Left cardiac atrium (tissue), 4 donors: ENCODE measurements at places on chromosomes 1 and 21.

- peak; percentile 21 for DNase-seq
These were observed at the start of gene PDE4B for GRCh38 chr1:65792669-65793358. Gene PDE4B (plus strand): TSS chr1:65792895.

GRCh38 chr1:10438677-10439163 lies 8.5 kb downstream of the CENPS start:
- DNase-seq: no peak

GRCh38 chr1:208007319-208007937 lies 96.5 kb upstream of the CD34 start:
- no peak for DNase-seq

- DNase-seq: peak; percentile 66
These were observed 59.3 kb downstream of the H3-3A start for GRCh38 chr1:226121587-226122400.

- no peak for DNase-seq
These were observed 484.4 kb downstream of the PLA2G4A start for GRCh38 chr1:187313115-187313514.

DNA sequence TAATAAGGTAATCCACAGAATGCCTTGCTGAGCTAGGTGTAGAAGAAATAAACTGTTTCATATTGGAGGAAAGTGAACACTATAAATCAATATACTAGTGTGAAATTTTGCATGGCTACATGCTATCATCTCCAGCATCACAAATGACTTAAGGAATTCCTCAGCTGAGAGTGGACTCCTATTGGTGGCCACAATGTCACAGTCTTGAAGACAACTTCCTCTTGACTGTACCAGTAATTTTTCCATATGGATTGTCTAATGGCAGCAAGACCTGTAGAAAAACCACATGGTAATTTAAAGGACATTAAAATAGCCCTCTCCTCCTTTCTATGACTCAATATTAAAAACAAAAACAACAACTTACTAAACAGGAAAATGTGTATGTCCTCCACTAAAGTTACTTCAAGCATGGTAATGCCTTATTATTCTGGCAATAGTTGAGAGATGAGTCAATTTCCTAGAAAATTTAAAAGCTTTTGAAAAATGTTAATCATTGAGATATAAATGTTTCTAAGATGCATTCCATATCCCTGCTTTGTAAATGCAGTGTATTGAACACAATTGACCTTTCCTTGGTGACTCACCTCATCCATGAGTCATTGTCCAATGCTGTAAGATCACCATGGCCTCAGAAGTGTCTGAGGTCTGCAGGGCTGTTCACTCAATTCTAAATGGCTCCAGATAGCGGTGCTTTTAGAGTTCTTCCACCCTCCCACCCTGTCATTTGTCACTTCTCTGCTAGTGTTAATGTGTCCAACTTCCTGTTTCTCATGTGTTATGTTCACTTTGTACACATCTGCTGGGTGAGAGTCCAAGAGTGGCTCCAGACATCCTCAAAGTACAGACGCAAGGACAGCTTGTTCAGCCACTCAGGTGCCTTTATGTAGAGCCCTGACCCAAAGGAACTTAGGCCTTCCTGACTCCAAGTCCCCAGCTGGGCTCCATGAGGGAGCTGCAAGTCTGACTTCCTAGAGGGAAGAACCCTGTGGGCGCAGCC lies 32.8 kb upstream of the DNASE2B start:
- DNase-seq: no peak

DNA sequence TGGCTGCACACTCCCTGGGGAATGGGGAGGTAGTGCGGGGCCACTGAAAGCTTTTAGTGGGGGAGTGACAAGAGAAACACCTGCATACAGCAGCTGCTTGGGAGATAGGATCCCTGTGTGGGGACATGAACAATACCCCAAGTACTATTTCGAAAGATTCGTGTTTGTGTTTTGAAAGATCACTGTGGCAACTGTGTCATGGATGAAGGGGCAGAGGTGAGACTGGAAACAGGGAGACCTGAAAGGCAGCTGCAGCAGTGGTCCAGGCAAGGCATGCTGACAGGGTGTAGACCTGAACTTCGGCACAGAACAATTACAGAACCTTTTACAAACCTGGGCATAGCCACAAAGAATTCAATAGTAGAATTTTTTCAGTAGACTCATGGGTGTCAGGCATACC lies 32.9 kb downstream of the TENT5C start:
- DNase-seq: no peak

DNA sequence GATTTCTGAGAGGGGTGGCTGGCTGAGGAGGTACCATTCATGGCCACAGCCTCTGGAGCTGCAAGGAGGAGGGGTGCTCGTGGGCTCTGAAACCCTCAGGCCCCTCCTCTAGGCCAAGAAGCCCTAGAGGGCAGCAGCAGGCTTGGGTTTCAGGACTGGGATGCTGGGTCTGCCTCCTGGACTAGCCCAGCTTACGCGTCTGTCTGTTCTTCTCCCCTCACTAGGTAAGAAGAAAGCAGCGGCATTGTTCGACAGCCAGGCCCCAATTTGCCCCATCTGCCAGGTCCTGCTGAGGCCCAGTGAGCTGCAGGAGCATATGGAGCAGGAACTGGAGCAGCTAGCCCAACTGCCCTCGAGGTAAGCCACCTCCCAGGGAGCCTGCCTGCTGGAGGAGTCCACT lies 60.3 kb downstream of the TMEM53 start:
- DNase-seq: no peak

DNA sequence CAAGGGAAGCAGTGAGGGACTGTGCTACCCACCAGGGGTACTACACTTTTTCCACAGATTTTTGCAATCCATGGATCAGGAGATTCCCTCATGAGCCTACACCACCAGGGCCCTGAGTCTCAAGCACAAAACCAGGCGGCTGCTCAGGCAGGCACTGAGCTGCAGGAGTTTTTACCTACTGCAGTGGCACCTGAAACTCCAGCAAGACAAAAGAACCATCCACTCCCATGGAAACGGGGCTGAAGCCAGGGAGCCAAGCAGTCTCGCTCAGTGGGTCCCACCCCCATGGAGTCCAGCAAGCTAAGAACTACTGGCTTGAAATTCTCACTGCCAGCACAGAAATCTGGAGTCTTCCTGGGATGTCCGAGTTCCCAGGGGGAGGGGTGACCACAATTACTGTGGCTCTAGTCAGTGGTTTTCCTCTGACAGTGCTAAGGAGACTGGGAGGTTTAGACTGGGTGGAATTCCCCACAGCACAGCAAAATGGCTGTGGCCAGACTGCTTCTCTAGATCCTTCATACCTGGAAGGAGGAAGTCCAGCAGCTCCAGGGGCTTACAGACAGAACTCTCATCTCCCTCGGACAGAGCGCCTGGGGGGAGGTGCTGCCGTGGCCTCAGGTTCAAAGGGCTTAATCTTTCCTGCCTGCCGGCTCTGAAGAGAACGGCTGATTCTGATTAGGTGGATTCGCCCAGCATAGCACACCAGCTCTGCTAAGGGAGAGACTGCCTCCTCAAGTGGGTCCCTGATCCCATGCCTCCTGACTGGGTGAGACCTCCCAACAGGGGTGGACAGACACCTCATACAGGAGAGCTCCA lies 437.8 kb downstream of the LTN1 start:
- no peak for DNase-seq

GRCh38 chr21:39632796-39633442 lies 20.2 kb downstream of the B3GALT5 start:
- DNase-seq: no peak

DNA sequence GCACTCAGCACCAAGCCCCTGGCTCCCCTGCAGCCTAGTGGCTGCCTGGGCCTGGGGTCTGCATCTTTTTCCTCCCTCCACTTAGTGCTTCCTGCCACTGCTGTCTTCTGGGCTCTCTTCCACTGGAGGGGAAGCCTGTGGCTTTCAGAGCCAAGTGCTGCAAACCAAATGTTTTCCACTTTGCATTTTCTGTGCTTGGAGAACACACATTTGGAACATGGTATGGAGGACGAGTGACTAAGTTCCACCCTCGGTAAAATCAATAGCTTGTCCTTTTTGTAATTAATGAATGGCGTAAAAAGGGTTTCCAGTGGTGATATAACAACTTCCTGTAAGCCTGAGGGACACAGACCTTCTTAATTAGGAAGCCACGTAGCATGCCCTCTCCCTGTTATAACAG lies 10.1 kb upstream of the GPR153 start:
- no peak for DNase-seq

DNA sequence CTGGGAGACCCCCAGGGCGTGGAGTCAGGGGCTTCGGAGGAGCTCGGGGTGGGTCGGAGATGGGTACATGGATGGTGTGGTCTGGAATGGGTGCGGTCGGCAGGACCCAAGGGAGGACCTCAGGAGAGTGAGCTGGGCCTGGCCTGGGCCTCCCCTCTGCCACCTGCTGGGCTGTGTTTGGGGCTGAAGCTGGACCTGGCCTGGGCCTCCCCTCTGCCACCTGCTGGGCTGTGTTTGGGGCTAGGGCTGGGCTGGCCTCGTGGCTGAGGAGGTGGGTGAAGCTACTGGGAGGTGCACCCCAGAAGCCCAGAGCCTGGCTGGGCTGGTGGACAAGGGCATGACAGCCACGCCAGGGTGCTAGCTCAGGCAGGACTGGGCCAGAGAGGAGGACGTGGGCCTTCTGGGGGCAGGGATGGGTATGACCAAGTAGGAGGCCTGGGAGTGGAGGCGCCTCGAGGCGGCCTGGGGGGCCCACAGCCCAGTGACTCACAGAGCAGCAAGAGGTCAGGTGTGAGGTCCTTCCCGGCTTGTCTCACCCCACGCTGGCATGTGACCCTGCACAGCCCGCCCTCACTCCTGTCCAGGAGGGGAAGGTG lies 14.5 kb downstream of the SAMD11 start:
- no peak for DNase-seq

DNA sequence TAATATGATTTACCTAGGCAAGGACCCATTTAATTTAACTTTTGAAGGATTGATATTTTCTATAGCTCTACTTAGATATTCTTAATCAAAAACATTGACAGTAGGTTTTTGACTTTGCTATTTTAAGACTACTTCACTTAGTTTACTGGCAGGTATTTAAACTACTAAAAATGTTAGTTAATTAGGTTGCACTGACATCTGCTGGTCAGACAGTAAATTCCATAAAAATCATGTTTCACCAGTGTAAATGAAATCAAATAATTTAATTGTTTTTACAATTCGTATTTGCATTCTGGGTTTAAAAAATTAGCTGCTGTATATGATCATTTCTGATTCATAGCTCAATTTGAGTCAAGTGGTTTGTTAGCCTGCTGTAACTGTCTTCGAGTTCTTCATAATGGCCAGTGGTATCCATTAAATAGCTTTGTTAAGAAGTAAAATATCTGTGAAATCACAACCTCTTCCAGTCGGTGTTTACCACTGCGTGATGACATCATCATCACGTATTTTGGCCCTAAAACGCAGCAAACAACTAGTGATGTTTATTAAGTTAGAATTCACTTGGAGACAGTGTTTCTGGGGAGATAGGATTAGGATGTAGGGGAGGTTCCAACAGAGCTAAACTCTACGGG lies 26.2 kb downstream of the EXTL2 start:
- DNase-seq: no peak

GRCh38 chr1:73162564-73162963 lies 880.2 kb upstream of the NEGR1 start:
- no peak for DNase-seq

- DNase-seq: no peak
These were observed 19.0 kb upstream of the CYP4A11 start for GRCh38 chr1:46960250-46960649.

- DNase-seq: no peak
These were observed 9.1 kb downstream of the NTNG1 start for GRCh38 chr1:107149946-107150345.

GRCh38 chr1:170027760-170028159 lies 46.7 kb downstream of the KIFAP3 start:
- DNase-seq: no peak

DNA sequence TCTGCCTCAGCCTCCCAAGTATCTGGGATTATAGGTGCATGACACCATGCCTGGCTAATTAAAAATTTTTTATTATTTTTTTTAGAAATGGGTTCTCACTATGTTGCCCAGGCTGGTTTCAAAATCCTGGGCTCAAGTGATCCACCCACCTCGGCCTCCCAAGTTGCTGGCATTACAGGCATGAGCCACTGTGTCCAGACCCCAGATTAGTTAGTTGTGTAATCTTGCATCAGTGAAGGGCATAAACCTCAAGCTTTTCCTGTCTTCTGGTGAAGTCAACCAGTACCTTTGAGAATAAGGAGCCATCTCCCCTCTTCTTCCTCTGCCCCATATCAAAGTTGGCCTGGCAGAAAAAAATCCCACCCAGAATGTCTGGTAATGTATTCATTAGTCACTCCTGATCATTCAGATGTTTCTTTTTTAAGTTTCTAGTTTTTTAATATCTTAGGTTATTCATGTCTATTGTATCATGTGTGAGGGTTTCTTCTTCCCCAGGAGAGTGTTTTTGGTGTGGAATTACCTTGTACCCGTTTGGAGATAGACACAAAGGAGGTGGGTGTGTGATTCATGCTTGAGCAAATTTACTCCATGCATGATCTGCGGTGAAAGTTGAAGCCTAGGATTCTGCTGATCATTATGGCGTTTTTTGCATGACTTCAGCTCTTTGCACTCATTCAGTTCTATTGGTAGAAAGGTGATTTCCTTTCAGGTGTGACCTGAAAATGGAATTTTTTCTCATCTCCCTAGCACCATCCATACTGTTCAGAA lies 144.0 kb downstream of the FMN2 start:
- no peak for DNase-seq

DNA sequence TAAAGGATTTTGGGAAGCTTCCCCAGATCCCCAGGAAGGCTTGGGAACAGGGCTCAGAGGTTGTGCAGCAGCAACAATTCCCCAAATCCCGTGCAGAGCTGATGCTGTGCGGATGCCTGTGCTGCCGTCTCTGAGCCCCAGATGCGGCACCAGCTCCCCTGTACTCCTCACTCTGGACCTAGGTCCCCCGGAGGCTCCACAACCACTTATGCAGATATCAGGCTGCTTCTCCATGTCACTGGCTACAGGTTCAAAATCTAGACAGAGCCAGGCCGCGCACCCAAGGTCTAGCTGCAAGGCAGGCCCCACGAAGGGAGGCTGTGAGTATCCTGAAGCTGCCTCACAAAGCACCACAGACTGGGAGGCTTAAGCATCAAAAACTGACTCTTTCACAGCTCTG lies 81.6 kb downstream of the PDE9A start:
- no peak for DNase-seq

DNA sequence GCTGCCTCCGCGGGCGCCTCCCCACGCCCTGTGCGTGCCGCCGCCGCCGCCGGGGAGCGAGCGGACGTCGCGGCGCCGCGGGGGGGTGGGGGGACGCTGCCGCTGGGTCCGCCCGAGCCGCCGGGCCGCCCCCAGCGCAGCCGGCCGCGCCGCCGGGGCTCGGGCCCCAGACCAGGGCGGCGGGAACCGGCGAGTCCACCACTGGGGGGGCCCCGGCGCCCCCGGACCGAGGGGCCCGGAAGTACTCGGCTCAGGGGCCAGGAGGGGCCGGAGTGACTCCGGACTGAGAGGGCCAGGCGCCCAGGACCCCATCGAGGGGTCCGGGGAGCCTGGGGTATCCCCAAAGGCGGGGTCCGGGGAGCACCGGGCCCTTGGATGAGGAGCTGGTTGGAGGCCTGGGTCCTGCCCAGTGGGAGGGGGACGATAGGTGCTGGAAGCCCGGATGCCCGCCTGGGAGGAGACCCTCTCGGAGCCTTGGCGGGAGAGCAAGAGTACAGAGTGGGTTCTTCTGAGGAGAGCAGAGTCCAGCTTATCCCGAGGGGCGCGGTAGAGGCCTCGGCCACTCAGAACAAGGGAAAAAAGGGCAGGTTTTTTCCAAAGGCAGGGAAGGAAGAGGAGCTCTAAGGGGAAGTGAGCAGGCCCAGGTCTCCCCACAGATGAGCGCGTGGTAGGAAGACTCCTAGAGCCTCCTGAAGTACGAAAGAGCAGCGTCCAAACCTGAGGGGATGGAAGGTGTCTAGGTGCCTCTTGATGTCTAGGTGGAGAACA lies 556 bp downstream of the GMEB1 start:
- DNase-seq: peak; percentile 70

GRCh38 chr1:175195798-175196197 lies 3.2 kb upstream of the KIAA0040 start:
- DNase-seq: no peak
